SK-N-MC (cell line): ENCODE measurements at places on chromosomes 2 and 18.

DNA sequence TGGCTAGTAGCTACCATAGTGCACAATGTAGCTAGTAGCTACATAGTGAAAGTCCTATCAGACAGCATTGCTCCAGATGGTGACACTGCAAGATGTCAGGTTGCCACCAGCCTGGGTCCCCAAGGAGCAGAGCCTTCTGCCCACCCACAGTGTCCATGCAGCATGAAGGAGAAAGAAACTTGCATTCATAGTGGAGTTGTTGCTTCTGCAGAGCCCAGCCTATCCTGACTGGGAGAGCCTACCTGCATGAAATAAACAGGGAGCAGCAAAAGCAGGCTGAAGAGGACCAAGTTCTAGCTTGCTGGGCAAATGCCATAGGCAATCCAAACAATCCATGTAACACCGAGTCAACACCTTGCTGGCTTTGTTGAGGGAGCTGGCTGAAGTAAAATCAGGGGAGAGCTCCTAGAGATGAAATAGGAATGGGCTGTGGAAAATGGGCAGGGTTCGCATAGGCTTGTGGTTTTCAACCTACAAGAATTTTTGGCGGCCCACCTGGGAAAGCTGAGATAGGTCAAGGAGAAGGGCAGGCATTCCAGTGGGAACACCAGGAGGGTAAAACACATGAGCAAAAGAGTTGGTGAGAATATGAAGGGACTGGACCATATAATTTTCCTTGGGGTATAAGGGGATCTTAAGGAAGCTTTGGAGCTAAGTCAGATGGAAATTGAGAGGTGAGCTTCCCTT, 195.8 kb downstream of the CYP26B1 start:
- DNase-seq, result no peak

DNA sequence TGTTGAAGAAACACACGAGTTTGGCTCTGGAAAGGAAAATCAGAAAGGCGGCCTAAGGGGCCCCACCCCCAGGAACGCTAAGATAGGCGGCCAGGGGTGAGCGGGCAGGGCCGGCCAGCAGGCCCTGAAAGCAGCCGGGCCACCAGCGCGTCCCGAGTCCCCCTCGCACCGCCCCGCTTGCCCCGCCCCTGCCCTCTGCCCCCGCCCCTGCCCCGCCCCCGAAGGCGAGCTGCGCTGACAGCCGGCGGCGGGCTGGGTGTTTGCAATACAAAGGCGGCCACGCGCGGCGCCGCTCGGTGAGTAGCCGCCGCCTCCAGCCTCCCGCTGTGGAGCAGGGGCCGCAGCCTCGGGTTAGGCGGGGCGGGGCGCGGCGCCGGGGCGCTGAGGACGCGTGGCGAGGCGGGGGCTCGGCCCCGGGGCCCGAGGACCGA, at the start of gene LPIN1:
Gene LPIN1 (plus strand): TSS at position 257 of the 431 bp plus-strand sequence. CDS start 18,910 bp downstream, outside the sequence.
- DNase-seq, result no peak

DNA sequence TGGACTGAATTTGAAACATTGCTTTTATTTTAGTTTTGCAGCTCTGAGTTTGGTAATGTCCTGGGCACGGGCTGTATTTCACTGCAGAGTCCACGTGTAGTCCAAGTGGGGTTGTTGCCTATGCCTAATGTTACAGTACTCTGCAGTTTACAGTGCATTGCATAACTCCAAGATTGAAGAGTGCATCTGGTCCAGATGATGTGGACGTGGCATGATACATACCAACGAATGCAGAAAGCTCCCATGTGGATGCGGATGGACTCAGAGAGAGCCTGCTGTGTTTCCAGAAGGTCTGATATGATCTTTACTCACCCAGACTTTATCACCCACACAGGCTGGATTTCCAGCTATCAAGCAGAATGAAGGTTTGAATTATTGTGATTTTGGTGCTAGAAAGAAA, 44.4 kb upstream of the CCDC68 start:
- DNase-seq, result no peak

DNA sequence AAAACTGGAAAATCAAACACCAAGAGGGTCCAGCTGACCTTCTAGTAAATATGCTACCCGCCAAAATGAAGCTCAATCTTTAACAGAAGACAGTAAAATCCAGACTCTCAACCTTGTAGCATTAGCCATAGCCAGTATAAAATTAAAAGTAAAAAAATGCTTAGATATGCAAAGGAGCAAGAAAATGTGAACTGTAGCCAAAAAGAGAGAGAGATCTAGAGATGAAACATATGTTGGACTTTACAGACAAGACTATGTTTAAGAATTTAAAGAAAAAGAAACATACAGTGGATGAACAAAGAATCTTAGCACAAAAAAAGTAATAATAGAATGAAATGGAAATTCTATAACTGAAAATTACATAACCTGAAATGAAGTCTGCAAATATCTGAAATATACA, 344.5 kb downstream of the LRATD1 start:
- DNase-seq, result no peak

GRCh38 chr2:64457524-64457923, 3.6 kb downstream of the LGALSL start:
- no peak for DNase-seq

GRCh38 chr18:41982942-41983660, 28.1 kb downstream of the PIK3C3 start:
- DNase-seq, result no peak

DNA sequence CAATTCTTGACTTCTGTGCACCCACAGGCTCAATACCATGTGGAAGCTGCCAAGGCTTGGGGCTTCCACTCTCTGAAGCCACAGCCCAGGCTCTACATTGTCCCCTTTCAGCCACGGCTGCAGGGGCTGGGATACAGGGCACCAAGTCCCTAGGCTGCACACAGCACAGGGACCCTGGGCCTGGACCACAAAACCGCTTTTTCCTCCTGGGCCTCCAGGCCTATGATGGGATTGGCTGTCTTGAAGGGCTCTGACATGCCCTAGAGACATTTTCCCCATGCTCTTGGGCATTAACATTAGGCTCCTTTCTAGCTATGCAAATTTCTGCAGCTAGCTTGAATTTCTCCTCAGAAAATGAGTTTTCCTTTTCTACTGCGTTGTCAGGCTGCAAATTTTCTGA, 29.7 kb downstream of the NUP35 start:
- no peak for DNase-seq
